NCI-H226 (cell line): ENCODE measurements at places on chromosomes 7 and 10.
A peak's percentile ranks its signal among the peaks of the same experiment; 100 is the strongest.

- no peak for DNase-seq
These were observed 28.6 kb upstream of the SLC16A12 start for GRCh38 chr10:89563861-89564478.

DNA sequence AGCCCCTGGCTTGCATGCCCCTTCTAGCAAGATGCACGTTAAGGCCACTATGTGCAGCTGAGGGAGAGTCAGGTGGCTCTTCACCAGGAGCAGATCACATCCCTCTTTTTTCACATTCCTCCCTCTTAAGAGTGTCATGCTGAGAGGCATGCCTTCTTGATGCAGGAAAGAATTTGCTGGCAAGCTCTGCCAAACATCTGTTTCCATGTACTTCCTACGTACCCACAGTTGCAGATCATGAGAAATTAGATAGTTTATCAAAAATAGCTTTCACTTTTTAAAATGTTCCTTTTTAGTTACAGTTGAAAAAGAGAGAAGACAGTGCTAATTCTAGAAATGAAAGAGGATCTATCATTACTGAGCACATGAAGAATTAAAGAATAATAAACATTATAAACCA lies 79.7 kb upstream of the ZNF722 start:
- DNase-seq: no peak

DNA sequence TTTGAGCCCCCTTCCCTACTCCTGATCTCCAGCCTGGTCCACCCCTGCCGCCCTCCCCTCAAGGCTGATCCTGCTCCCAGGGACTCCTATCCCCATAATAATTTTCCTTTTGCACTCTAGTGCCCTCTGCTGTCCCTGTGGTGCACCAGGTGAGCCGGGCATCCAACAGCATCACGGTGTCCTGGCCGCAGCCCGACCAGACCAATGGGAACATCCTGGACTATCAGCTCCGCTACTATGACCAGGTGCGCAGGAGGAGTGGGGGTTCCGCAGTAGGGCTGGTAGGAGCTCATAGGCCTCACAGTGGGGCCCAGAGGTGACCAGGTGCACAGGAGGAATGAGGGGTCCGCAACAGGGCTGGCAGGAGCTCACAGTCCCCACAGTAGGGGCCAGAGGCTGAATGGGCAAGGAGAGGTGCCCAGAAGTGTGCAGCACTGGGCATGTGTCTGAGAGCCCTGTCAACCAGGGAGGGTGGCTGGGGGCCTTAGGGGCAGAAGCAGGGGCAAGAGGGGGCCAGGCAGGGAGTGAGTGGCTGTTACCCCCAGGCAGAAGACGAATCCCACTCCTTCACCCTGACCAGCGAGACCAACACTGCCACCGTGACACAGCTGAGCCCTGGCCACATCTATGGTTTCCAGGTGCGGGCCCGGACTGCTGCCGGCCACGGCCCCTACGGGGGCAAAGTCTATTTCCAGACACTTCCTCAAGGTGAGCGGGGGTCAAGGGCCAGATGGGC lies 11.7 kb downstream of the EPHB6 start:
- peak; percentile 34 for DNase-seq

- no peak for DNase-seq
These were observed 106.1 kb upstream of the BTBD16 start for GRCh38 chr10:122164815-122165483.

GRCh38 chr7:142862786-142863400 lies 8.0 kb downstream of the EPHB6 start:
- DNase-seq: no peak
